AG04449 (cell line): ENCODE measurements at places on chromosomes 2 and 18.

DNA sequence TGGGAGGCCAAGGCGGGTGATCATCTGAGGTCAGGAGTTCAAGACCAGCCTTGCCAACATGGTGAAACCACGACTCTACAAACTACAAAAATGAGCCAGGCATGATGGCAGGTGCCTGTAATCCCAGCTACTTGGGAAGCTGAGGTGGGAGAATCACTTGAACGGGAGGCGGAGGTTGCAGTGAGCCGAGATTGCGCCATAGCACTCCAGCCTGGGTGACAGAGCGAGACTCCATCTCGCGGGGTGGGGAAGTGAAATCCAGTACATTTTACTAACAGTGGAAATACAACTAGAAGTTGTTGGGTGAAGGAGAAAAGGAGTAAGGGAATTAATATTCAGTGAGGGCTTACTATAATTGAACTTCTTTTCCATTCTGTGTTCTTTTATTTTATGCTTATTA is 13.2 kb upstream of the ENOSF1 start:
- no peak for DNase-seq

- no peak for DNase-seq
Measured at GRCh38 chr2:176082824-176083751, 674 bp downstream of the EVX2 start.

DNA sequence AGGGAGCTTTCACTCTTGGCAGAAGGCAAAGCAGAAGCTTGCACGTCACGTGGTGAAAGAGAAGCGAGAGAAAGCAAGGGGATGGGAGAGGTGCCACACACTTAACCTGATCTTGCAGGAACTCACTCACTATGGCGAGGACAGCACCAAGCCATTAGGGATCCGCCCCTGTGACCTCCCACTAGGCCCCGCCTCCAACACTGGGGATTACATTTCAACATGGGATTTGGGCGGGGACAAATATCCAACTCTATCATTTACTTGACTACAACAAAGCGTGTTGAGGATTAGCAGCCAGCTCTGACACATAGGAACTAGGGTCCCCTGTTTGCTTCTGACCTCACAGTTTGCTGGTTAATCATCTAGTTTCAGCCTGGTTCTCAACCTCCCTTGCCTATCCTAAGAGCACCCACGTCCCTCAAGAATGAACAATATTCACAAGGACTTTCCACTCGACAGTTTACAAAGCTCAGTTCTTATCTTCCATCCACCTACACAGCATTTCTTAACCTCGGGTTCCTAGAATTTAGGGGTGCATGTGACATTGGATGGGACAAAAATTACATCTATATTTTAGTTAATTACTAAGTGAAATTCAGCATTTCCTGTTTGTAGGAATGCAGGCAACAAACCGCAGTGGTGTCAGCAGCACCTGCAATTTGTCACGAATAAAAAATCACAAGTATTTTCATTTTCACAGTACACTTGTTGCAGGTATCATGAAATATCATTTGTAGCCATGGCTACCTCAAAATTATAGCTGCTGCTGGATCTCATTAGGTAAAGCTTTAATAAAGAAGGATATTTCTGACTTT is 36.0 kb downstream of the LBH start:
- no peak for DNase-seq

- DNase-seq = no peak
Measured at GRCh38 chr18:12049978-12050811, 43.4 kb upstream of the ANKRD62 start.

DNA sequence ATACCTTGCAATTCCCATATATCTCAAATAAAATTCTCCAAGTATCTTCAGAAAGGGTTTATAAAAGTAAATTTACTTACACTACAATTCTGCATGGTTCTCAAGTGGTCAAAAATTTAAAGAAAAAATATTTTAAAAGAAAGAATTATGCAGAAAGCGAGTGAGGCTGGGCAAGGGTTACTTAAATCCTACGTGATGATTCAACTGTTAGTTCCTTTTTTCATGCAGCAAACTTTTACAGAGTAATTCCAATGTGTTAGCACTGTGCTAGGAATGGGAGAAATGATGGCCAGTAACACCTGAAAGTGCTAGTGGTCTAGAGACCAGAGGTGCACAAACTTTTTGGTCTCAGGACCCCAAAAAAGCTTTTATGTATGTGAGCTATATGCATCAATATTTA is 133.4 kb downstream of the ATAD2B start:
- DNase-seq = no peak

GRCh38 chr2:185221-185620 is 78.6 kb downstream of the SH3YL1 start:
- no peak for DNase-seq
